Lower lobe of right lung (tissue), 2 donors: ENCODE measurements at places on chromosomes 13 and 19.

GRCh38 chr13:30128591-30128990, 178.8 kb downstream of the KATNAL1 start:
- DNase-seq, result no peak

DNA sequence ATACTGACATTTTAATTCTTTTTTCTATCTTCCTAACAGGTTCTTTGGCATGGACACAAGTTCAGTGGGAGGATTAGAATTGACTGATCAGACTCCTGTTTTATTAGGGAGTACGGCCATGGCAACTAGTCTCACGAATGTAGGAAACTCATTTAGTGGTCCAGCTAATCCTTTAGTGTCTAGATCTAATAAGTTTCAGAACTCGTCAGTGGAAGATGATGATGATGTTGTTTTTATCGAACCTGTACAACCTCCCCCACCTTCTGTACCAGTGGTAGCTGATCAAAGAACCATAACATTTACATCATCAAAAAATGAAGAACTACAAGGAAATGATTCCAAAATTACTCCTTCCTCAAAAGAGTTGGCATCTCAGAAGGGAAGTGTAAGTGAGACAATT, 34.5 kb downstream of the ZMYM2 start:
- no peak for DNase-seq

DNA sequence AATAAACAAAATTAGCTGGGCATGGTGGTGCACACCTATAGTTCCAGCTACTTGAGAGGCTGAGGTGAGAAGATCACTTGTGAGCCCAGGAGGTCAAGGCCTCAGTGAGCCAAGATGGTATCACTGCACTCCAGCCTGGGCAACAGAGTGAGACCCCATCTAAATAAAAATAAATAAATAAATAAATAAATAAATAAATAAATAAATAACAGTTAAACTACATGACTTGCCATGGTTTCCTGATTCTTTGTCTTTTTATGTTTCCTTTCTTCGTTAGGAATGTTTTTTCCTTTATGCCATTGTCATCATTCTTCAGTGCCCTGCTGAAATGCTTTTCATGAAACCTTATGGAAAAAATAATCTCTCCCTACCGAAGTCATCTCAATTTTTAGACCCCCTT, 35.2 kb upstream of the CXCL17 start:
- no peak for DNase-seq

GRCh38 chr13:80215368-80215767, 125.6 kb downstream of the SPRY2 start:
- DNase-seq, result no peak

DNA sequence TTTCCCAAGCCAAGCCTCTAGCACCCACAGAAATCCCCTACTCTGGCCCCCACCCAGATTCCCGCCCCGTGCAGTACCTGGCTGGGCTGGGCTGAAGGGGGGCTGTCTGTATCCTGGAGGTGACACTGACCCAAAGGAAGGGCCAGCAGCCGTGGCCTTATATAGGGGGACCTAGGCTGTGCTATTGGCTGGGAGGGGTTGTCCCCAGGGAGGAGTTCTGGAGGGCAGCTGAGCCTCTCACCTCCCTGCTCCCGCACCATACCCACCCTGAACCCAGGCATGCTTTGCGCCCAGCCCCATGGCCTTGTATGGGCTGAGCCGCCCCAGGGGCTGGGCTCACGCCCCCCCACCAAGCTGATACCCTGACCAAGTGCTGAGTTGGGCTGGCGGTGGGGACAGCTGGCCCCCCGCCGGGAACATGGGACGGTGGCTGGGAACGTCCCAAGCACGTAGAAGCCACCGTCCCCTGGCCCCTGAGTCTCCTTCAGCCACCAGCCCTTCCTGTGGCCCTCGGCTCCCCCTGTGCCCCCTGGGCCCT, at the start of gene CKM:
TSS of gene CKM (minus strand) at position 132 of the 538 bp plus-strand sequence. CDS start 3,162 bp downstream, outside the sequence.
- no peak for DNase-seq

- DNase-seq, result no peak
Observed at GRCh38 chr13:110643768-110644421, 28.6 kb downstream of the NAXD start.
